HCT116 (cell line): ENCODE measurements at places on chromosomes 2 and 18. TPM values are rescaled to one million over a fixed set of nuclear protein-coding genes. Genes with fewer than 3 reads are reported as not detected.

DNA sequence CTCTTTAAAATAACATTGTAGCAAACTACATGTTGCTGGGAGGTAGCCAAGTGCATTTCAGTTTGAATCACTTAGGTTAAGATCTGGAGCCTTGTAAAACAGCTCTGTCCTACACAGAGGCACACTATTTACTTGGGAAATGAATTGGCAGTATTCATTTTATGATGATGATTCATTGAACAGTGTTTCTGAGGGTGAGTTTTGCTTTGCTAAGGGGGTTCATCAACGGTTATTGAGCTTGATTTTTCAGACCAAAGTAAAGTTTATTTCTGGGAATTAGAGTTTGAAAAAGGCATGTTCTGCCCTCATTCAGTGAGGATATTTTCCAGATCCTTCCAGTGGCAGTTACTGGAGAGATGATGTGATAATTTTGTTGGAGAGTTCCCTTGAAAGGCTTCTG lies 55.6 kb downstream of the CCDC85A start:
- DNase-seq = no peak

DNA sequence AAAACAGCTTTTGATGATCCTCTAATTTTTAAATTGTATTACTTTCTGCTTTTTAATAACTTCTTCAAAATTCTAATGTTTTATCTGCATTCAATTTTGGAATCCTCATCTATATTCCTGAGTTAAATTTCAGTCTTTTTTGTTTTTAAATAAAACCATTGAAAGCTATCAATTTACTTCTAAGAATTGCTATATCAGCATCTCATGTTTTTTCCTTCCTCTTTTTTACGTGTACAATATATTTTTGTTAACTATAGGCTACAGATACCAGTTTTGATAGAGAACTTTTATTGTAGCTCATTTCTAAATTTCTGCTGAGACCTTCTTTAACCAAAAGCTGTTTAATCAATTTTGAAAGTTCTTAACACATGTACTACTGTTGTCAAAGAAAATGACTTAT lies 84.5 kb downstream of the SS18 start:
- no peak for DNase-seq

DNA sequence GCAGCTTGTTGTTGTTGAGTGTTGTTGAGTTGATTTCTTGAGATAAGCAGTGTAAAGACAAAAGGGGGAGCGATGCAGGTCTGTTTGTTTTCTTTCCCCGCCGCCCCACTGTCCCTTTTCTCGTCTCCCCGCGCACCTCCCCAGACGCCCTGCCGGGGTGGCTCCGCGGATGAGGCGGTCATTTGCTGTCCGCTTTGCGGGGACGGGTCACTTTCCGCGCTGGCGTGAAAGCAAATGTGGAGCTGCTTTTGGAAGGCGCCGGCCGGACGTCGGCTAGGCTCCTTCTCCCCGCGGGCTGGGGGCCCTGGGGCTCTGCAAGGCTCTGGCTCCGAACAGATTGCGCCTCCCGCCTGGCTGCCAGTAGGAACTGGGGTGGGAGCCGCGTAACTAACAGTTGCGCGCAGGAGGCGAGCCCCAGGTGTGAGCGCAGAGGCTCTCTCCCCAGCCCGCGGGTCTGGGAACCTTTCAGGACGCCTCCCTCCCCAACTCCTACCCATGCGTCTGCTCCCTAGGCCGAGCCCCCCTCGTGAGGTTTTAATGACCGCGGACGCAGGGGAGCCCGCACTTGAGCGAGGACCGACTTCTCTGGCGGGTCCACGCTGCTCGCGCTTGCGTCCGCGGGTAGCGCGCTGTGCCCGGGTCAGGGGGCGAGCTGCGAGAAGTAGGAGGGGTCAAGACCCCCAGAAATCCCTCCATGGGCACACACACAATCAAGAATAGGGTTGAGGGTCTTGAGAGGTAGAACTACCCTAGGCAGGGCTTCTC lies 146.6 kb downstream of the MEIS1 start:
- no peak for DNase-seq

DNA sequence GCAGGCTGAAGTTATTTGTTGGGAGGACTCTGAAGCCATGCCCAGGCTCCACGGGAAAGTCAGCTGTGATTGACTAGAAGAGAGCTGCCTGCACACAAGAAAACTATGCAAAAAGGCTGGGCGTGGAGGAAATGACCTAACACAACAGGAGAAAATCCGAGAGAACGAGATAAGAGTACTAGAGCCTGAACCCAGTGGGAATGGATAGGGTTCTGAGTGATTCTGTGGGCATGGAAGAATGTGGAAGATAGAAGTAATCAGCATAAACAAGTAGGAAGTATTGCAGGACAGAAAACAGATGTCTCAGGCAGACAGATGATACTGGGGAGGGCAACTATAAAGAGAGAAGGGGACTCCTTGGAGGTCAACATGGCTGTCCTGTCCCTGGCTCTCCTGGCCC lies 12.1 kb upstream of the COPS8 start:
- no peak for DNase-seq

DNA sequence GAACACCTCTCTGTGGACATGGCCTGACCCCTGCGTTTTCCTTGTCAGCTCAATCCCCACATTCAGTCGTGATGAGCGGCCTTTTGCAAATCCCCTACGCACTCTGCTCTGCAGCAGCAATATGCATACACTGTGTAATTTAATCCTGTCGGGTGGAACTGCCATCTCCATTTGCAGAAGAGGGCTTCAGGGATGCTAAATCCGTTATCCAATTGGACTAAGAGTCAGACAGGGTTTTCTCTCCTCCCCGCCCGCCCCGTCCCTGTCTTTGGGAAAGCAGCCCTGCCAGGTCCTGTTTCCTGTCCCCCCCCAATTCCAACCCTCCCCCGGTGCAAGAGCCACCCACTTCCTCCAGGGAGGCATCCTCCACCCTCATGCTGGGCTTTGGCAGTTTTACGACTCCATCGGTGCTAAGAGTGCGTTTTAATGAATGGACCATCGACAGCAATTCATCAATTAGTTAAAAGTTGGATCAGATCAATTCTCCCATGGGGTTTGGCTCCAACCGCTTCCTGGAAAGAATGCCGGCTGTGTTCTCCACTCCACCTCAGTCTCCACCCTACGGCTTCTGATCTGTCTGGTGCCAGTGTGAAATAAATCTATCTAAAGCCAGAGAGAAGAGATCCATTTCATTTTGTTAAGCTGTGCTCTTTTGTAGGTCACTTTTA lies 53.5 kb upstream of the ASAP2 start:
- no peak for DNase-seq

The CYRIA gene
- total RNA-seq = 0.44 TPM

DNA sequence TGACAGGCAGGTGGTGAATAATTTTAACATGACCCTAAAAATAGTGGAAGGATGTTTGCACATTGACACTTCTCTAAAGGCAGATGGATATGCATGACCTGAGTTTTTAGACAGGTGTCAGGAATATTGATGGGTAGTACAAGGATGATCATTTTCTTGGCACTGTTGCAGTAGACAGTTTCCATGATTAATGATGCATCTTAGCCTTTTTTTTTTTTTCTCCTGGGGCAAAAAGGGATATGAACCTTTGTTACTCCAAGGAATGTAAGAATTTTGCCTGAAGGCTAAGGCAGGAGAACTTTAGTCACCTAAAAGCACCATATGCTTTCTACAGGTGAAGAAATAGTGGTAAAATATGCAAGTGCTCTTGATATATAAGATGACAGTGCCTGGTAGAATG lies 136.3 kb upstream of the CAVIN2 start:
- no peak for DNase-seq
